NCI-H1105 treated with DMSO at 0.1 percent for 48 hours (cell line): ENCODE measurements at places on chromosomes 16 and 17.

DNA sequence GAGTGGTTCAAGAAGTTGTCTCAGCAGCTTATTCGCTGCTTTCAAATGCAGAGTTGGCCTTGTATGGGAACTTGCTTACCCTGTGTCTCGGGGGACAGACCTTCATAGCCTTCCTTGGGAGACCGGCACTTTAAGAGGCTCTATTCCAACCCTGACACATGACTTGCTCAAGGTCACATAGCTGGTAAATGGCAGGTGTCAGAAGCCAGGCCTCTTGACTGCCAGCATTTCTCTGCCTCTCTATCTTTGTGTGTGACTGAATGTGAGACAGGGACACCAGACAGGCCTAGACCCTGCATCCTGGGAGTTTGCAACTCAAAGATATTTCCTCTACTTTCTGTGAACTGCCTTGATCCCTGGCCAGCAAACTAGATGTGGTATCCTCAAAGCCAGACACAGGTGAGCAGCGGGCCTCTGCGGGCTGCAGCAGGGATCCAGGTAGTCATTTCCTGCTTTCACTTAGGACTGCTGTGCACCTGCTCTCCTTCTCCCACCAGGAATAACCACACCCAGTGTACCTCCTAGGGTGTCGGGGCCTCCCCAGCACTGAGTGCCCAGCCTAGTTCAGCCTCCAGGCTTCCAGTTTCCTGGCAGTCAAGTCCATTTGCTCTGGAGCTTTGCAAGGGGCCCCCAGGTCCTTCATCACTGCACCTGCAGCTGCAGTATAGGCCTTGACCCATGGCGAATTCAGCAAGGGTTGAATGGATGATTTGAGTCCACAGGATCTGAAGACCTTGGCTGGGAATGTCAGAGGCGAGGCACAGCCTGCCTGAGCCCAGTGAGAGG is 116.6 kb upstream of the TNRC6C start:
- DNase-seq: no peak

DNA sequence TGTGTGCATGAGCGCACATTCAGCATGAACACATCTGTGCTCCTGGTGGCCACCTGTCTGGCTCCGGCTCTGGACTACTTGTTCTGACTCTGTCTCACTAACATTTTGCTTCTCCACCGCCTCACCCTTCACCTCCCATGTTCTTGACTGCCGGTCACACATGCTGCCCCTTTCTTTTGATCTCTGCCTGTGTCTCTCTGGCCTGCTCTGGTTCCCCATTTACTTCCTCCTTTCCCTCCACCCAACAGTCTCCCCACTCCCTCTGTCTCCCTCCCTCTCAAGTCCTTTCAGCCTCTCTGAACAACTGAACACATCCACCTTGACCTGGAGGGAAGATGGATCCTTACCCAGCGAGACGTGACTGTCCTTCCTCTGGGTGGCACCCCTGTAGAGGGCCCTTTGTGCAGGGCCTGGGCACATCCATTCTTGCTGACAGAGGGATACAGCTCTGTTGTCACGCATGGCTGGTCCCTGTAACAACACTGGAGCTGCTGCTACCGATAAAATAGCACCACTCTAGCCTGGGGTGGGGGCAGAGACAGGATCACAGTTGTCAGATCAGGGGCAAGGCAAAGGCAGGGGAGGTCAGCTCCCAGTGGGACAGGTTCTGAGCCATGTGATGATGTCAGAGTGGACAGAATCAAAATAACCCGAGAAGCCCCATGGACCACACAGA is 11.0 kb downstream of the ZSCAN32 start:
- DNase-seq: no peak

- DNase-seq: no peak
Measured at GRCh38 chr16:64182985-64183384, 938.9 kb downstream of the CDH11 start.

DNA sequence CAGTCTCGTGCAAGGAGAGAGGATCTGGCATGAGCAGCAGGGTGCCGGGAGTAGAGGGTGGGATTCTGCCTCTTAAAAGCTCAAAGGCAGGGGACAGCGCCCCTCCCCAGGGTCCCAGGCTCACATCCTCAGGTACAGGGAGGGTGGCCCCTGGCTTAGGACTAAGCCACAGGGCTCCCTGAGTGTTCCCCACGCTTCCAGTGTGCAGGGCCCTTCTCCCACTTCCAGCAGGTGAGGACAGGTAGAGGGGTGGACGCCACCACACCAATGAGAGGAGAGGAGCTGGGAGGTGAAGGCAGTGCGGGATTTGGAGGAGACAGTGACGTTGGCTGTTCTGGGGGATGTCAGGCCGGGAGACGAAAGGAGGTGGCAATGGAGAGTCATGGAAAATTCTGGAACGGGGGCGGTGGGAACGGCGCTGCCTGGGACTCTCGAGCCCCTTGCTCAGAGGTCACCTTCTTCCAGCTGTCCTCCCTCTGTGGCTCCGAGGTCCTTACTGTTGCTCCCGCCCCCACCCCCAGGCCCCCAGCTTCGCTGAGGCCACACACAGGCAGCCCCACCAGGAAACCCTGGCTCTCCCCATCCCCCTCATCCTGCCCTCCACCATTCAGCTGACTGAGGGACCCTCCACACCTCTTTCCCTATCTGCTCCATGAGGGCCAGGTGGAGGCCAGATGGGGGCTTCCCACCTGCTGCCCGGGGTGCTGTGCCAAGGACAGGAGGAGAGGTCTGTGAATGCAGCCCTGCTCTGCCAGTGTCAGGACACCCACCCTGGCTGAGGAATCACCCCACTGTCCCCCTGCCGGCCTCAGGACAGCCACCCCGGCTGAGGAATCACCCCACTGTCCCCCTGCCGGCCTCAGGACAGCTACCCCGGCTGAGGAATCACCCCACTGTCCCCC is 57.7 kb upstream of the ACSF3 start:
- no peak for DNase-seq

DNA sequence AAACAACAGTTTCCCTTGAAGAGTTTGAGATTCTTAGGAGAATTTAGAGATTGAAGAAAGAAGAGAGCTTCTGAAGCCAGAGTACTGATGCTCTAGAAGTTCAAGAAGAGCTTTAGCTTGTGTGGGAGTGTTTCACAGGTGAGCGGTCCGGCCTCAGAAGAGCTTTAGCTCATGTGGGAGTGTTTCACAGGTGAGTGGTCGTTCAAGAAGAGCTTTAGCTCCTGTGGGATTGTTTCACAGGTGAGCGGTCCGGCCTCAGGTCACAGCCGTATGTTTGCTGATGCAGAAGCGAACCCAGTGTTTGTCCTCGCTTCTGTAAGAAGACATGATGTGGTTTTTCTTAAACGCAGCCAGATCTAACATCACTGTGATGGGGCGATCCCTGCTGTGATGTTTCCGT is 76.4 kb downstream of the SEC14L1 start:
- no peak for DNase-seq

DNA sequence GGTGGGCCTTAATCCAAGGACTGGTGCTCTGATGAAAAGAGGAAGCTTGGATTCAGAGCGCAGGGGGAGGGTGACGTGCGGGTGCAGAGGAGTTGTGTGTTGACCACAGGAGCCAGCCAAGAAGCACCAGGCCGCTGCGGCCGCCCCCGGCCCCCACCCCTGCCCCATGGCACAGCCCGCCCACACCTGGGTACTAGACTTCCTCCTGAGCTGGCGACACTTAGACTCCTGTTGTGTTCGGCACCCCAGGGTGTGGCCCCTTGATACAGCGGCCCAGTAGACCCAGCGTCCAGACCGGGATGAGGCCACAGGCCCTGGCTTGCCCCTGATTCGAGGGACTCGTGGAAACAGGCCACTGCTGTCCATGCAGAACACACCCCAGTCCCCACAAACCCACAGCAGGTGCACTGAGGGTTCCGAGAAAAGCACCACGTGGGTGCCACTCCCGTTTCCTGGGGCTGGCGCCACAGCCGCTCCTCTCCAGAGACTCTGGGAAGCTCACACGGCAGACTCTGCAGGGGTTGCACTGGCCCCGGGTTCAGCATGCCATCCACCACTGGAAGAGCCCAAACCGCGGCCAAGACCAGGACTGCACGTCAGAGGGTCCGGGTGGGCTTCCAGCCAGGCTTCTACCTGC is 5.7 kb upstream of the SNAI3 start:
- DNase-seq: no peak

- no peak for DNase-seq
Measured at GRCh38 chr16:71568551-71568950, 8.3 kb downstream of the TAT start.

- DNase-seq: no peak
Measured at GRCh38 chr17:29256735-29257466, 10.2 kb downstream of the CRYBA1 start.

DNA sequence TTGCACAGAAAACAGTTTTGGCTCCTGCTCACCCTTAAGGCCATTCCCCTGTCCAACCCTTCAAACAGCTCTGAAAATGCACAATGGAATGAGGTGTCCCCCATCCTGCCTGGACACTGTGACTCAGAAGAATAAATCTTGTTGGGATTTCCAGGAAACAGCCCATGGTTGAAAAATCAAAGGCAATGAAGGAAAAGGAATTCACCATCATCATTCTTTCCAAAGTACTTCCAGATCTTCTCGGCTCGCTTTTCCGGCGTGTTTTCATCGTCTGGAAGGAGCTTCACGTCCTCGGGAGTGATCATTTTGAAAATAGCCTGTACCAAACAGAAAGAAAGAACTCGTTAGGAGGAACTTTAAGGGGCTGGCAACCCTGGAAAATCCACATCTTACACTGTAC is 4.3 kb downstream of the RCVRN start:
- no peak for DNase-seq

GRCh38 chr17:78677303-78678221 is 100.4 kb upstream of the DNAH17 start:
- DNase-seq: no peak

GRCh38 chr17:16972346-16972745 is 428 bp upstream of the TNFRSF13B start:
- no peak for DNase-seq

DNA sequence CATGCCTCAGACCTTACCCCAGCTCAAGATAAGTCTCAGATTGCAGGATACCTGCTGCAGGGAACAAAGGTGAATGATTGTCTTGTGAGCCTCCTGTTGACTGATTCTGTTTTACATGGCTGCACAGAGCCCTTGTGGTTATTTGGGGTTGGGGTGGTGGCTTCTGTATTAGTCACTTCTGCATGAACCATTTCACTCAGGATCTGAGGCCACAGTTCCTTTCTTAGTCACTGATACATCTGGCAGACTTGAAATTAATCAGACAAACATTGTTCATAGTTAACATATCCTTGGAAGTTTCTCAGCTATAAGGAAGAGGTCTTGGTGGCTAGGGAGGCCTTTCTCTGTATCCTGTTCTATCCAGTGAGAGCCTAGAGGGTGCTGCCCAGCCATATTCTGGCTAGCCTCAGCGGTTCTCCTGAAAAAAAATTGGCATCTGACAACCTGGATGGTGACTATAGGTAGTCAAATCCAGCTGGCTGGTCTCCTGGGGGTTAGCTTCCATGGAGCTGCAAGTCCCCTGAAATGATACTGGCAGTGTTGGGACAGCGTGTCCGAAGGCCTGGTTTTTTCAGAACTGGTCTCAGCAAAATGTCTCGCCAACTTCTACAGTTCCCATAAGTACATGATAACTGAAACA is 8.4 kb upstream of the PLK1 start:
- no peak for DNase-seq

DNA sequence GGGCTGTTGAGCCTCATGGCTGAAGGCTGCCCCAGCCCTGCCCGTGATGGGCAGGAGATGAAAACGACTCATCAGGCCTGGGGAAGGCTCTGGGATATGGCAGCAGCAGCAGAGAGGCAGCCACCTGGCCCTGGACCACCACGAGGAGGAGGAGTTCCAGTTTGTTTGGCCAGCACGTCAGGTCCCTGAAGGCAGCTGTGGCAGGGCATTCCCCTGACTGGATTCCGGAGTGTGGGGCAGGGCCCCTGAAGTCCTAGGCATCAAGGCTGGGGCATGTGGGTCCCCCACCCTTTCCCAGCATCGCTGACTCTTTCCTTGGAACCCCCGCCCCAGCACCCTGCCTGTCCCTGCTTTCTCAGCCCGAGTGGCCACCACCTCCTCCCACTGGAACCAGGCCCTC is 197.4 kb downstream of the ZNF423 start:
- DNase-seq: no peak

GRCh38 chr17:27244011-27244410 is 49.9 kb upstream of the WSB1 start:
- DNase-seq: no peak

DNA sequence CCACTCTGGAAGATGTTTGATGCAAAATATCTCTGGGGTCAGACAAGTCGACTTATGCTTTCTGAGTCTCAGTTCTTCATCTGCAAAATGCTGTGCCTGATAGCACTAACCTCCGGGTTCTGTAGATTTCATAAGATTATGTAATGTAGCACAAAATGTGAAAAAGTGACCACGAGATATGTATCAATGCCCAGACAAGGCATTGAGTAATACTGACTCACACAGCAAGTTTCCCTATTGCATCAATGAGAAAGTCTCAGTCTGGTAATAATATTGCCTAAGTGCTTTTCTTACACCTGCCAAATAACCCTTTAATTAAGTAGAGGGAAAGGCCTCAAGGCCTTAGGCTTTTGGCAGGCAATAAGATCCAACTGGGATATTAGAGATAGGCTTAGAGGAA is 41.4 kb upstream of the MMP2 start:
- DNase-seq: no peak

DNA sequence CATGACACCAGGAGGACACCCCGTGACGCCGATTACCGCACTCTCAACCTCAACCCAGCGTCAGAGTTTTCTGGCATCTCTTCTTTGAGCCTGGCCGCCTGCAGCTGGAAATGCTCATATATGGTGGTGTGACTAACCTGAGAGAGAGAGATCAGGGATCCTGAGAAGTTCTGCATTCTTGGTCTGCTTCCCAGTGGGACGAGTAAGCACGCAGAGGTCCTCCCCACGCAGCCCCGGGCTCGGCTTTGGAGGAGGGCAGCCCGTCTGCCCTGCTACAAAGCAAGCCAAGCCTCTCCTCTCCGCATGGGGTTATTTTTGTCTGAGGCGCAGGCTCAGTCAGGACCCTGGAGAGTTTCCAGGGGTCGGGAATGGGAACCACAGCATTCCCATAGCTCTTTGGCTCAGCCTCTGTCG is 16.5 kb downstream of the CRISPLD2 start:
- DNase-seq: no peak

DNA sequence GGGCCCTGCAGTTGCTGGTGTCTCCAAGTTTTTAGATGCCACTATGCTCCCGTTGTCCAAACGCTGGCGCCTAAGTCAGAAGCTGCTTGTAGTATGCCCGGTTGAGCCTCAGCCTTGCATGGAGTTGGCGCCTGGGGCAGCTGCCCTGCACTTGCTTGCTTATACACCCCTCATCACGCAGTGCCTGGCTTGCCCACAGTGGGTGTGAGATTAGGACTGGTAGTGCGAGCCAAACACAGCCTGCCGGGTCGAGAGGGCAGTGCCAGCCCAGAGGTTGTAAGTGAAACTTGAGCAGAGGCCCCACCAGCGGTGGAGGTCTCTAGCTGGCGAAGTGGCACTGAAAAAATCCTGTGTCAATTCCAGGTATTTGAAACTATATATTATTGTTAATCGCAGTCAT is 90.3 kb downstream of the ITFG1 start:
- DNase-seq: no peak

DNA sequence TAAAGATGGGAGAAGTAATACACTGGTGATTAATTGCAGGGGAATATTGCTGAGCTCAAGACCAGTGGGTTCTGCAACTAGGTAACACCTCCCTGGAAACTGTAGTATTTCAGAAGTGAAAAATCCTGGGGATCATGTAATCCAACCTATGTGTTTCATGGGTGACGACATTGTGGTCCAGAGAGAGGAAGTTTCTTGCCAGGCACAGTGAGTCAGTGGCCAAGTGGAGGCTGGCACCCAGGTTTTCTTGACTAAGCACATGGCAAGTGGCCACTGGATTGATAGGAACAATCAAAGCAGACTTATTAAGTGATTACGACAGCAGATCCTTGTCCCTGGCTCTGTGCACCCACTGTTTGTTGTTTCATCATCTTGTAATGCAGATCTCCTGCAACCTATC is 14.6 kb upstream of the CIITA start:
- DNase-seq: no peak
